ENCODE measurements at places on chromosomes 2 and 18.

DNA sequence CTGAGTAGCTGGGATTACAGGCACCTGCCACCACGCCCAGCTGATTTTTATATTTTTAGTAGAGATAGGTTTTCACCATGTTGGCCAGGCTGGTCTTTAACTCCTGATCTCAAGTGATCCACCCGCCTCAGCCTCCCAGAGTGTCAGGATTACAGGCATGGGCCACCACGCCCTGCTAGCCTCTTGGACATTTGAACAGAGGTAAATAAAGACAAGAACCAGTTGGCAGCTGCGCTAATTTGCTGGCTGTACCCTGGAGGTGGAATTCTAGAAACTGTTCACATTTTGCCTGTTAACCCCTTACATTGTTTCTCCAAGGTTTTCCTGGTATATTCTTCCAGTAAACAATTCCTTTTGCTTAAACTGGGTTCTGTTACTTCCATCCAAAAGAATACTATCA is 132.9 kb downstream of the CDH2 start:
- no peak for DNase-seq

DNA sequence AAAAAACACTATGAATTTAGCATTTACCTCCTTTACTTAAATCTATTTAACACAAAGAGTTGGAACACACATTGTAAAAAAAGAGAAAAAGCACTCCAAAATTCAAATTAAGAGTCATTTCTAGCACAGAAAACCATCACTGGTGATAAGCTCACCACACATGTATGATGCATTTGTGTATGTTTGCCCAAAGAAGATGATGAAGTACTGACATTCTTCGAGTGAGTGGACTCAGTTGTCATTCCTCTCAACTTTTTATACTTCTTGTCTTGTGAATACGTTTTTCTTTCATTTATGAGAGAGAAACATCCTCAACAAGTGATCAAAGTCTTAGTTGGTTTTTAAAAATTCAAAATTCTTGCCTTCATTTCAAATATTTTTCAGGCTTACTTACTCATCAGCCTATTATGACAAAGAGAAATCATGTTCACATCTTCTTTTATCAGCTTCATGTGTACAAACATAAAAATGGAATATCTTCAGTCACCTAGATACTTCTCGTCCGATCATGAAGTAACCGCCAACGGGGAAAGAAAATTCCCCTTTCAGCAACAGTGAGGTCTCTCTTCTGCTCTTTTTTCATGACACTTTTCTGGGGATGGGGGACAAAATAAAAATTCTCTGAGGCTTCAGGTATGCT is 1.5 kb downstream of the DSEL start:
- no peak for DNase-seq

DNA sequence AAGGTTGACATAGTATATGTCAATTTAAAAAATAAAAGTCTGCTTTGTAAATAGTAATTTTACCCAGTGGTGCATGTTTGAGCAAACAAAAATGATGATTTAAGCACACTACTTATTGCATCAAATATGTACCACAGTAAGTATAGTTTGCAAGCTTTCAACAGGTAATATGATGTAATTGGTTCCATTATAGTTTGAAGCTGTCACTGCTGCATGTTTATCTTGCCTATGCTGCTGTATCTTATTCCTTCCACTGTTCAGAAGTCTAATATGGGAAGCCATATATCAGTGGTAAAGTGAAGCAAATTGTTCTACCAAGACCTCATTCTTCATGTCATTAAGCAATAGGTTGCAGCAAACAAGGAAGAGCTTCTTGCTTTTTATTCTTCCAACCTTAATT is 78.6 kb upstream of the CSRNP3 start:
- no peak for DNase-seq

- peak; percentile 59 for DNase-seq
Measured at GRCh38 chr2:204967199-204967960, 422.1 kb downstream of the PARD3B start.

DNA sequence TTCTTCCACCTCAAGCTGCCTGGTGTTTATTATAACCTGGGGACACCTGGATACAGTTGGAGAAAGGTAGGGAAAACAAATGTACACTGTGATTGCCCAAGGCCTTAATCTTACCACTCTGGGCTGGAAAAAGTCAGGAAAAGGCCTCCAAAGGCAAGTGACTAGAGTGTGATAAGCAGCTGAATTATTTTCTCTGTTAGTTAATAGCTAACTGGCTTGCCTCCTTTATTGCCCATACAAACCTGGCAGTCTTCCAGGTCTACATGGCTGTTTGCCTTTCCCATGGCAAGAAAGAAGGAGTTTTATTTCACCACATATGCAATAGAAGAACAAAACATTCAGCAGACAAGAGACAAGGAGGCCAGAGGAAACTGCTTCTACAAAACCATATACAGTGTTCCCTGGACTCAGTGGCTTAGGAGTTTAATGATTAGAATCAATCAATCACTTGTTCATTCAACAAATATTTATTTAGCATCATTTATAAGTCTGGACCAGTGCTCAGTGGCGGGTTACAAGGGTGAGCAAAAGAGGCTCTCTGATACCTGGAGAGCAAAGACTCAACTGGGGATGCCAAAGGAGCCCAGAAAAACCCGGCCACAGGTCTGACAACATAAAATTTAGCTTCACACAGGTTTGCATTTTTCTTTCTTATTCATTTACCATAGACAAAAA is 27.5 kb upstream of the SUCLG1 start:
- DNase-seq: no peak

Data from activated CD4-positive, alpha-beta memory T cell treated with anti-CD3 and anti-CD28 coated beads for 36 hours (primary cell).